Stimulated activated CD8-positive, alpha-beta memory T cell treated with anti-CD3 and anti-CD28 coated beads, Interleukin-2, amount 100 ng/mL, for 1 hour (primary cell): ENCODE measurements at places on chromosomes 2 and 18.

- DNase-seq, result no peak
Measured at GRCh38 chr18:79523736-79524180, 128.0 kb downstream of the NFATC1 start.

DNA sequence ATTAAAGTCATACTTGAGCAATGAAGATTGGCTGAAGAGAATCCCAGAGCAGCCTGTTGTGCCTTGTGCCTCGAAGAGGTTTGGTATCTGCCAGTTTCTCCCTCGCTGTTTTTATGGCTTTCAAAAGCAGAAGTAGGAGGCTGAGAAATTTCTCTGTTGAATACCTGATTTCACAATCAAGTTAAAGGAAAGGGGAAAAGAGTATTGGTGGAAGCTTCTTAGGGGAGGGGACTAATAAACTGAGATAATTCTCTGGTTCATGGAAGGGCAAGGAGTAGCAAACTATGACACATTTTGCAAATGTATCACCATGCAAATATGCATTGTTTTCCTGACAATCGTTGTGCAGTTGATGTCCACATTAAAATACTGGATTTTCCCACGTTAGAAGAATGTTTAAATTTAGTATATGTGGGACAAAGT, at the start of gene IL1B:
Gene IL1B, minus strand, starts transcription at position 85 of the 423 bp plus-strand sequence. CDS start 550 bp downstream, outside the sequence.
- no peak for DNase-seq

DNA sequence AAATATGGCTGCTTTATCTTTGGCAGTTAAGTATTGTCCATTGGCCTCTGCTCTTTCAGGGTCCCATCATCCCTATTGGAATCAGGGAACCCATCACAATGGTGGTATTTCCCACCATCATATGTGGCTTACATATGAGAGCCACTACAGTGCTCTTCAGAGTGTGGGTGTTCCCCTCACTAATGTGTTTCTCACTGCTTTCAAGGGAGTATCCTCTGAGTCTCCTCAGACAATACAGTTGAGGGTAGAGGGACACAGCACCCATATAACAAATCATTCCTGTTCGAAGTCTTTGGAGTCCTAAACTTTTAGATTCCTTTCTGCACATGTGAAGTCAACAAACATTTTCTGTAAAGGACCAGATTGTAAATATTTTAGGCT, 48.8 kb upstream of the DNAJC10 start:
- no peak for DNase-seq

DNA sequence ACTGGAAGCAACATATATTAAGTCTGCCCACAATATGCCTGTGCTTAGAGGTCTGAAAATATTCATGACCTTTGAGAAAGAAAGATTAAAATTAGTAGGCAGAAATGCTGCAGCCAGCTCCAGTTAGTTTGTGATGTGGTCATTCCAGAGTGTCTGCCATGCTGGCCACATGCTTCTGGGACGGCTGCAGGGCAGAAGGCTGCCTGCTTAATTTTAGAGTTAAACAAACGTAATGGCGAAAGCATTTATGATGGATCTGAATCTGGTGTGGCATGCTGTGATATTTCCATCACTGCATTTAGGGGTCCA, 95.4 kb downstream of the FHOD3 start:
- no peak for DNase-seq

DNA sequence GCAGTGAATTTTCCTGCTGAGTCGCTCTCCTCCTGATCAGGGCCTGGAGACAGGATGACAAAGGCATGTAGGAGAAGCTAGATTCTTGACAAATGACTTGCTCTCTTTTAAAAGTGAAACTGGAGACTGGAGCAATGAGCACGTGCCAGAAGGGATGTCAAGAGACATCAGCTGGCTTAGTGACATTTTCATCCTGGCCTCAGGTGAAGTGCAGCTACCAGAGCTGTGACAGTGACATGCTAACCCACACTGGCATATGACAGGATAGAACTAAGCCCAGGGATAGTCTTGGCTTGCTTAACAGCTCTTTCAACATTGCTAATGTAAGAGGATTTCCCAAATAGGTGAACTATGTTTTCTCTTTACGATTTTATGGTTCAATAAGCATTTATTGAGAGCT, 757.5 kb upstream of the DDX18 start:
- DNase-seq, result no peak

DNA sequence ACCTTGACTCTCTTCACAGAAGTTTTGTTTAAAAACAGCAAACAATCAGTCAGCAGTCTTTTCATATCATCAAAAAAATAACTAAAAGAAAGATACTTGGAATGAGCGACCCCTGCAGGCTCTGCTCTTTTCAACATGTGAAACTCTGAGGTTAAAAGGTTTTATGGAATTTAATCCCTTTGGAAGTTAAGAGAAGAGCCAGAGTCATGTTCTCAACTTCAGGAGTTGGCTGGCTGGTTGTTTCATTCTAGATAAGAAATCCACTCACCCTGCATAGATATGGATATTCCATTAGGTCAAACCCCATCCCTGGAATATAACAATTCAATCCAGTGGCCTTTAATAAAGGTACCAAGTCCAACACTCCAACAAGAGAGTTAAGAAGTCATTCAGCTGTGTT, 115.6 kb upstream of the RMDN2 start:
- DNase-seq, result no peak
